Inflammatory macrophage treated with lipopolysaccharide for 1 hour (primary cell): ENCODE measurements at places on chromosomes 5 and 9.

GRCh38 chr5:130061746-130062145, 157.5 kb downstream of the CHSY3 start:
- DNase-seq = no peak

DNA sequence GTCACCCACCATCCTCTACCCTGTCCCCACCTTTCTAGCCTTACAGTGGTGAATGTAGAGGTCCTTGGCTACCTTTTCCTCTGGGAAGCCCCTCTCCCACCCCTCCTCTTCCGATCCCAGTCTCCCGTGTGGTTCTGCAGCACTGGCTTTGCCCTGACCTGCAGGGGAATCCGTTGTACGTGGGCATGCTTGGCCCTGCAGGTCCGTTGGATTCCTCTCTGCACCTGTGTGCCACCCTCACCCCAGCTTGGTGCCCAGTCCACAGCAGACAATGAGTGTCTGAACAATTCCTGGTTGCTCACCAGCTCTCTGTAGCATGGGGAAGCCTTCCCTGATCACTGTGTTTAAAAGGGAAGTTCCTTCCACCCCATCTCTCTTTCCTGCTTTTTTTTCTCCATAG, 185.1 kb downstream of the PAX5 start:
- DNase-seq = no peak

DNA sequence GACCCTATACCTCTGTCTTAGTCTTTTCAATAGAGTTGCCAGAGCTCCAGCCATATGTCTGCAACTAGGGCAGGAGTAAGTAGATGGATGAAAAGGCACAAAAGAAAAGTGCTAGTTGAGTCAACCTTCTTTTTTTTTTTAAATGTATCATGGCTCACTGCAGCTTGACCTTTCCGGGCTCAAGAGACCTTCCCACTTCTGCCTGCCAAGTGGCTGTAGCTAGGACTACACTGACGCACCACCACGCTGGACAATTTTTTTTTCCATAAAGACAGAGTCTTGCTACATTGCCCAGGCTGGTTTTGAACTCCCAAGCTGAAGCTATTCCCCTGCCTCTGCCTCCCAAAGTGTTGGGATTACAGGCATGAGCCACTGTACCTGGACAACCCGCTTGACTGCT, 27.3 kb downstream of the FOXE1 start:
- DNase-seq = no peak

DNA sequence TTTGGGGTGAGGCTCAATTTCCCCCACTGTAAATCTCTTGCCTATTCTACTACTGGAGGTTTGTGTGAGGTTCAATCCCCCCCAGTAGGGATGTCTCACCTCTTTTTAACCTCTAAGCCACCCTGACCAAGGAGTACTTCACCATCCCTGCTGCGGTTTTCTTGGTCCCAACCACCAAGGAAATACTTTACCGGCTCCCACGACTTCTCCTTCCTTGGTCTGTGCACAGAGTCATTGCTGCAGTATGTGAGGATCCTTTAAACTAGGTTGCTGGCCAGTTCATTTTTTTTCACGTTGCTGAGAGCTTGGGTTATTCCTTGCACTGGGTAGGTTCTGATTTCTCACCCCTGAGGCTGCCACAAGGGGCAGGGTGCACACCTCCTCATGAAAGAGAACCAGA, 22.5 kb upstream of the HMGCS1 start:
- DNase-seq = no peak

DNA sequence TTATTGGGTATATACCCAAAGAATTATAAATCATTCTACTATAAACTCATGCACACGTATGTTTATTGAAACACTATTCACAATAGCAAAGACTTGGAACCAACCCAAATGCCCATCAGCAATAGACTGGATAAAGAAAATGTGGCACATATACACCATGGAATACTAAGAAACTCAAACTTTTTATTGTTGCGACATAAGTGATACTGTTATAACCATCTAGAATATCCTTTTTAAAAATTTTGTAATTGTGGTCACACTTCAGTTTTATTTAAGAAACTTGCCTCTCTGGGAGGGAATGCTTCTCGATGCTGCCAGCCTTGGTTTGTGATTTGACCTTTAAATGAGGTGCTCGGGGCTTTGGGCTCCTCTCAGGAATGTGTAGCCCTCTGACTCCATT, 200.9 kb upstream of the OTULINL start:
- no peak for DNase-seq
